ENCODE measurements at places on chromosomes 2 and 18. TPM values are rescaled to one million over a fixed set of nuclear protein-coding genes. Genes with fewer than 3 reads are reported as not detected.

The KCNIP3 gene
- total RNA-seq = 7.2 TPM

- no peak for DNase-seq
Observed at GRCh38 chr2:9818097-9818496, 25.2 kb upstream of the TAF1B start.

DNA sequence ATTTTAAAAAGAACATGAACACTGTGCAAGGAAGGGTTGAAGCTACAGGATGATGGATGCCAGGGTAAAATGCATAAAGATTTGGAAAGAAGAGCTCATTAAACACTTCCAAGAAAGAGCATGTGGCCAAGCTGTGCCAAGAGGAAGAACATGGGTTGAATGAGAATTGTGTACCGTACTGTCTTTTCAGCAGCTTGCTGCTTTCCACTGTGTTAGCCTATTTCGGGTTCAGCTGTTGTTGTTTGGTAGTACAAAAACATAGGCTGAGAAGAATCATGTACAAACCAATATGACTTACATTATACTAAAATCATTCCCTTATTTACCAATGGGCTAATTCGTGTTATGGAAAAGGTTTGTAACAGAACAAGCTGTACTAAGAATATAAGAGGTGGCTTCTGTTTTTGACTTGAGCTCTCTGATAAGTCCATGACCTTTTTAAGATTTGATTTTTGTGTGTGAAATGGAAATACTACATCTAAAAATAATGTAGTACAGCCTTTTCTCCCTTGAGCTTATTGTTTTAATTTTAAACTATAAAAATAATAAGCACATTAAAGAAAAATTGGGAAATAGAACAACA, 188.3 kb upstream of the STON1 start:
- DNase-seq = no peak

DNA sequence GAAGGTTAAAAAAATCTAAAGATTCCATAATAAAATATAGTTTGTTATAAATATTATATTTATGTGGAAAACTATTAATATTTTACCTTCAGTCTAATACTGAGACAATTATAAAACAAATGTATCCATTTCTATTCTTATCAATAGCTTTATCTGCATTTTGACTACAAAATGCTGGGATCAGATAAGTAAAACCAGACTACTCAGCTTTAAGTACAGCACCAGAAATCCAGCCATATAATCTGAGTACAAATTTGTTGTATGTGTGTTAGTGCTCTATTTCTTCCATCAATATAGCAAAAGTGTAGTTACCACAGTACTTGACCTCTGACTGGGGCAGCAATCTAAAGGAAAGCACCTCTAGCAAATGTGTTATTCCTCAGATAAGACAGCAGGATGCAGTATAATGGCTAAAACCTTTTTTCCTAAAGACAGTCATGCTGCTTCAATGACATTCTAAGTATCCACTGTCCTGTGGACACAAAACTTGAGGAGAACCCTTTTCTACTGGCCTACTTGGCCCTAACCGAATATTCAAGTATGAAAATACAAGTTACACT, 68.1 kb downstream of the OLA1 start:
- DNase-seq = no peak

DNA sequence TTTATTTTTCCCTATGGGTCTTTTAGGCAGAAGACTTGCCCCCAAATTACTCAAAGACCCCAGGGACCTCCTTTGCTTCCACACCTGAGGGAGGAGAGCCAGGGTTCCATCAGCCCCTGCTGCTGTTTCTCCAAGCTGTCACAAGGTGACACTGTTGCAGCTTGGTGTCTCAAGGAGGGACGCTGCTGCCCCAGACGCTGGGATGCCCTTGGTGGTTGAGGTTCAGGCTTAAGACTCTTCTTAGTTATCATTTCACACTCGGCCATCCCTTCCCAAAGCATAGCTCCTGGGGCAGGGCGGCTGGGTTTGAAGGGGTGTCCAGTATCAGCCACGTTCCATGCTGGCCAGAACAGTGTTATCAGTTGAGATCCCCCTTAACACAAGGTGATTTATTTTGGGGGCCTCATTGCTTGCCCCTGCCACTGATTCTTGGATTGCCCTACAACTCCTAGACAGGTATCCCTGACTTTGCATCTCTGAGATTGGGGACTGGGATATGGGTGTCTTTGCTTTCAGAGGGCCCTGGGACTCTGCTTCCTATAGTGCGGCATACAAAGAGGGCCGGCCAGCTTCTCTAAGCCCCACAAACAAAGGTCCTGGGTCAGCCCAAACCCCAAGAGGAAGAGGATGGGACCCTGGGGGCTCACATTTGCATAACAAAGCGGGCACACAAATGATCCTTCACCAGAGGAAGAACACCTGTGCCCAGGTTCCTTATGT, 22.7 kb downstream of the GPR55 start:
- no peak for DNase-seq

DNA sequence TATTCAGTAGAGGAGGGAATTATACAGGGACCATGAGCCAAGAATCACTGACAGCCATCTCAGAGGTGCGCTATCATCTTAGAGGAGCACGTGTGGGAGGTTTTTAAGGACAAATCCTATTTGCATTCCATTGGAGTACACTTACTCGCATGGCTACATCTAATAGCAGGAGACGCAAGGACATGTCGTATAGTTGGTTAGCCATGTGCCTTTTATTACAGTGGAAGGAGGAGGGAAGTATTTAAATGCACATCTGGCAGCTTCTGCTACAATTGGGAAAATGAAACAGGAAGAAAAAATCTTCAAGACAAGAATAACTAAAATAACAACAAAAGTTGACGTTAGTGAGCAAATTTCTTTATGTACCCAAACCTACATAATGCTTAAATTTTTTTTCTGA, 86.5 kb upstream of the UGP2 start:
- DNase-seq = no peak

- no peak for DNase-seq
Observed at GRCh38 chr18:22032392-22032961, 136.9 kb upstream of the GATA6 start.

DNA sequence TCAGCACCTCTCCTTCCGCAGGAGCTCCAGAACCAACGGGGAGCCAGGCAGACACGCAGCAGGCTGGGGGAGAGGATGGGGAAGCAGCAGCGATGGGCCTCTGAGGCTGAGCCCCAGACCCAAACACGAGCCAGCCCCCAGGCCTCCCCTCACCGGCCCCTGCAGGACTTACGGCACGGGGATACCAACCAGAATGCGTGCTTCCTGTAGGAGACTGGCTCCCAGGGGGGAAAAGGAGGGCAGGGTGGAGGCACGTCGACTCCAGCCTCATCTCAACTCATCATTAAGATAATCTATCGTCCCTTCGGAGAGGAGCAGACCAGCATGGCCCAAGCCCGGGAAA, 495.1 kb upstream of the MYT1L start:
- no peak for DNase-seq

DNA sequence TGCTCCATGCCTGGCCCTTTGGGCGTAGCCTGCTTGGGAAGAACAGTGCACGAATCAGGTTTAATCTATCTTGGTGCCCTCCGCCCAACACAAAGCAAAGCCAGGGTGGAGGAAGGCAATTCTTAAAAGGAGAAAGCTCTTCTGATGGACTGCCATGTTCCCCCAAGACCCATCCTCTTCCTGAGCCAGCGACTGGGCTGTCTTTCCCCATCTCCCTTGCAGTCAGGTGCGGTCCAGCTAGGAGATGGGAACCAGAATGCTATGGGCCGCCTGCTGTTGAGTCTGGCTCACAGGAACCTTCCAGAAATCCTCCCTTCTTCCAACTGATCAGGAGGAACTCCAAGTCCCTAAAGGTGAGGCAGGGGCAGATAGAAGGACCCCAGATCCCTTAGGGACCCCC, 105.0 kb downstream of the SH3BP4 start:
- no peak for DNase-seq

DNA sequence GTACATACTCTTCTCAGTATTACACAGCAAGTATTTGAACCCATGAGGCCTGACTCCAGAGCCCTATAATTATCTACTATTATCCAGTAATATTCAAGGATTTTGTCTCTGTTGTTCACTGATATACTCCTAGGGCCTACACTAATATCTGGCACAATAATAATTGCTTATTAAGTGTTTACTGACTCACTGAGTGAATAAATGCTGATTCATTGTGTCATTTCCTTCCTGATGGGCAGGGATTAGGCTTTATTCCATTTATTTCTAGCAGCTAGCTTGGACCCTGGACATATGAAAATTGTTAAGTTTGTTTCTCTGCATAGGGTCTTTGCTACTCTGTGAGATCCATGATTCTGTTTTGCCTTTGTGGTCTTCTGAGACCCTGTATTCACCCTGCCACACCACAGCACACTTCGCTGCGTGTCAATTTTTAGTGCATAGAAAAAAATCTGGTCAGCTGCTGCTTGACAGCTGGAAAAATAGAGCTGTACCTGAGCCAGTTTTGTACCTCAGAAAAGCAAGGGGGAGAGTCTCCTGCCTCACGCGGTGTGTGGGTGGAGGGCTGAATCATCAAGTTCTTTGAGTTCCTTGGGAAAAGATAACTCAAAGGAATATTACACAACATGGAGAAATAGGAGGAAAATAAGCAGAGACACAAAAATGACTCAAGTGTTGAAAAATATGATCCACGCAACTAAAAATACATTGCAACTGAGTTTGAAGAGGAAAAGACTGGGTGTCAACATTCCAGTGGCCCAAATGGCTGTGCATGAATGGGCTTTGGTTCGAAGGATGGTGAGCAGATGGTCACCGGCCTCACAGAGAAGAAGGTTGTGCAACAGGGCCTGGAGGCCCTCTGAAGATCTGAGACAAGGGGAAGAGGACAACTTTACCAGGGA, 18.9 kb upstream of the DPP4 start:
- DNase-seq = peak; percentile 87

GRCh38 chr2:25462021-25462420, 120.3 kb upstream of the DNMT3A start:
- DNase-seq = no peak

DNA sequence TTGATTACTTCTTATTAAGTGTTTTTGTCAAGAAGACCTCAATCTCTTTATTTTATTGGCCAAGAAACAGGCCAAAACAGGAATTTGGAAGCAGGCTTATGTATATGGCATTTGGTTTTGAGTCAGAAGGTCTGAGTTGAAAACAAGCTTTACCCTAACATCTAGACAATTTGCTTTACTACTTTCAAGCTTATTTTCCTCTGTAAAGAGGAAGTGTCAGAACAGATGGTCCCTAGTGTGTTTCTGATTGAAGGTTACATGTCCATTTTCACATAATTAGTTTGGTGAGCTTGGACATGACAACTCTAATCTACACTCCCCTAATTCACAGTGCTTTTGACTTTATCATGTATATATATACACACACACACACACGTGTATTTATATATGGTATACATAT, 19.8 kb upstream of the MAP4K4 start:
- DNase-seq = no peak

The ODC1 gene
- total RNA-seq = 264 TPM

The VAMP8 gene
- 43.6 TPM for total RNA-seq

GRCh38 chr2:60317844-60318243, 235.6 kb downstream of the BCL11A start:
- DNase-seq = no peak

DNA sequence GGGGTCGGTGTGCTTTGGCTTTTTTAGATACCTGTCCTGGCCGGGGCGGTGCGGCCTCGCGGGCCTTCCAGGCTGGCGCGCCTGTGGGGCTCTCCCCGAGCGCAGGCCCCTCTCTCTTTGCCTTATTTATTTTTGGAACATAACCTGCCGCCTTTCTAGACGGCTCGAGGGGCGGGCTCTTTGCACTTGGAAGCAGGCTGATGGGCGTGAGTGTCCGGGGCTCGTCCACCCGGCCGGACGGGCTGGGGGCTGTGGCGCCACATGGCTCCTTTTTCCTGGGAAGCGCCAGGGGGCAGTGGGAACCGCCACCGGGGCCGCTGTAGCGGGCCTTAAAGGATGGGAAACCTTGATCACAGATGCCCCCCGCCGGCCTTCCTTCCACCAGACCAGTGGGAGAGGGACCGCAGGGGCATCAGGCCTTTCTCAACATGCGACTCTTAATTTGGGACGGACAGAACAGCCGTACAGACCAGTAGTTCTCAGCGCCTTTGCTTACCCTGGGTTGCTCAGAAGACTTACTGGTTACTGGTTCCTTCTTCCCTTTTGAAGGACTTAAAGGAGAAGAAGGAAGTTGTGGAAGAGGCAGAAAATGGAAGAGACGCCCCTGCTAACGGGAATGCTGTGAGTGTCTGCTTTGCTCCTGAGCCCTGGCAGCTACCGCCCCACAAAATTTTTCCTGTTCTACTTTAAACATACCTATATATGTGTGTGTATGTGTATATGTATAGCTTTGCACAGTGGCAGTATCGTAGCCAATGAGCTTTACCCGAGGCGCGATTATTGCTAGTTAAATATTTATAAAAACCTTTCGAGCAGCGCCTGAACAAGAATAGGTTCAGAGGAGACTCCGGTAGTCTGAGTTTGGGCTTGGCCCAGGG, 2.7 kb downstream of the PTMA start:
- DNase-seq = no peak

The ABCG8 gene
- total RNA-seq = 0.16 TPM

DNA sequence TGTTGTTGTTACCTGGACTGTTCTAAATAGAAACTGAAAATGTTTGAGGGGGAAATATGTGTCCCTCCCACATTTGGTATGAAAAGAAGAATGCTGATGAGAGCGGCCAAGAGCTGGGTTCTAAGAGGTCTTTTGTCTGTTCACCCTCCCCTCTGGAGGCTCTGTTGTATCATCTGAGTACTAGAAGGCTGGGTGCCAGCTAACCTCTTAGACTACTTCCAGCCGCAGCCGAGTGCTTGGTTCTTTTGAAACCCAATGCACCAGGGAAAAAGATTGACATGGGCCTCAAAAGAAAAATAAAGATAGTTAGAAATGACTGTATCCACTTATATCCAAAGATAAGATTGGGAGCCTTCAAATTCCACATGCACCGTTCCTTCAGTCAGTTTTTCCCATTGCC, 255.9 kb downstream of the TXNL1 start:
- no peak for DNase-seq

The KIF1A gene
- 0.60 TPM for total RNA-seq

- no peak for DNase-seq
Observed at GRCh38 chr2:56589835-56590234, 406.0 kb downstream of the CCDC85A start.

The NT5C1B gene
- total RNA-seq = not detected

The ESCO1 gene
- total RNA-seq = 8.6 TPM

DNA sequence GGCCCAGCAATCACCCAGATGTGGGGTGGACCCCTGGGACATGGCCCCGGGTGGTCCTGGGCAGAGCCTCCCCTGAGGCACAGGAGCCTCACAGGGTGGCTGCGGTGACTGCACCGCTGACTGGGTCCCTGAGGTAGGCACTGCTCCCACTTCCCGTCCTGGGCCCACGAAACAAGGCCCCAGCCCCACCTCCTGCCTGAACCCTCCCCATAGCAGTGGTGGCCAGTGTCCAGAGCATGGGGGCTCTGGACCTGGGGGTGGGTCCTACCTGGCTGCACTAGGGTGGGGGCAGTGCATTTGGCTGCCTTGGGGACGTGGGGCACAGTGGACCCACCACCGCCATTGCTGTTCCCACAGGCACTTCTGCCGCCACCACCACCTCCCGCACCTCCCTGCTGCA, 39.4 kb downstream of the TDRD15 start:
- no peak for DNase-seq
